ENCODE measurements at places on chromosomes 12 and 14. TPM values are rescaled to one million over a fixed set of nuclear protein-coding genes. Genes with fewer than 3 reads are reported as not detected.

EPYC gene
- not detected for total RNA-seq

TAS2R50 gene
- 7.1 TPM for total RNA-seq

KRT80 gene
- 0.41 TPM for total RNA-seq

SLCO1C1 gene
- total RNA-seq = 1.5 TPM

MANSC4 gene
- not detected for total RNA-seq

PARPBP gene
- 2.6 TPM for total RNA-seq

TRMT61A gene
- total RNA-seq = 18.6 TPM

CMA1 gene
- total RNA-seq = not detected

SEC23A gene
- total RNA-seq = 186 TPM

TMEM233 gene
- 2.7 TPM for total RNA-seq

CAPZA3 gene
- total RNA-seq = not detected

STAB2 gene
- total RNA-seq = not detected

NRL gene
- 0.92 TPM for total RNA-seq

All from thoracic aorta (tissue), 2 donors.